ENCODE measurements at places on chromosomes 3 and 15. TPM values are rescaled to one million over a fixed set of nuclear protein-coding genes. Genes with fewer than 3 reads are reported as not detected.
A peak's percentile ranks its signal among the peaks of the same experiment; 100 is the strongest.

CTXN2 gene
- not detected for total RNA-seq

GRCh38 chr3:121961283-121961682 is 60.8 kb downstream of the ILDR1 start:
- no peaks in the 10 kb centered on the region for H3K4me1 ChIP-seq
- H3K27me3 ChIP-seq, result no peaks in the 10 kb centered on the region
- DNase-seq, result no peak
- H3K27ac ChIP-seq, result no peak overlapping the region
- H3K36me3 ChIP-seq, result no peaks in the 10 kb centered on the region
- H3K4me3 ChIP-seq, result no peak overlapping the region

GRCh38 chr15:63194880-63195568 is 5.6 kb downstream of the RAB8B start:
- no peak overlapping the region for H3K27ac ChIP-seq
- DNase-seq, result no peak
- H3K4me1 ChIP-seq, result peaks cover 20% of the 10 kb centered on the region
- H3K36me3 ChIP-seq, result peaks cover 4% of the 10 kb centered on the region
- no peaks in the 10 kb centered on the region for H3K27me3 ChIP-seq

GRCh38 chr3:133459400-133459799 is 59.5 kb downstream of the BFSP2 start:
- H3K27me3 ChIP-seq, result no peaks in the 10 kb centered on the region
- no peak overlapping the region for H3K27ac ChIP-seq
- no peak overlapping the region for H3K4me3 ChIP-seq
- H3K36me3 ChIP-seq, result no peaks in the 10 kb centered on the region

- H3K4me1 ChIP-seq, result peaks cover 84% of the 10 kb centered on the region
- peak overlapping the region; percentile 77 for H3K27ac ChIP-seq
- no peaks in the 10 kb centered on the region for H3K27me3 ChIP-seq
- DNase-seq, result no peak
- H3K4me3 ChIP-seq, result no peak overlapping the region
These were observed 179.1 kb downstream of the THSD4 start for GRCh38 chr15:71294251-71294910.

- no peak overlapping the region for H3K4me3 ChIP-seq
- DNase-seq, result no peak
- peaks cover 34% of the 10 kb centered on the region for H3K4me1 ChIP-seq
- H3K27me3 ChIP-seq, result no peaks in the 10 kb centered on the region
- H3K36me3 ChIP-seq, result peaks cover 12% of the 10 kb centered on the region
- H3K27ac ChIP-seq, result no peak overlapping the region
These were observed 377.9 kb downstream of the GAP43 start for GRCh38 chr3:116001151-116001621.

DNA sequence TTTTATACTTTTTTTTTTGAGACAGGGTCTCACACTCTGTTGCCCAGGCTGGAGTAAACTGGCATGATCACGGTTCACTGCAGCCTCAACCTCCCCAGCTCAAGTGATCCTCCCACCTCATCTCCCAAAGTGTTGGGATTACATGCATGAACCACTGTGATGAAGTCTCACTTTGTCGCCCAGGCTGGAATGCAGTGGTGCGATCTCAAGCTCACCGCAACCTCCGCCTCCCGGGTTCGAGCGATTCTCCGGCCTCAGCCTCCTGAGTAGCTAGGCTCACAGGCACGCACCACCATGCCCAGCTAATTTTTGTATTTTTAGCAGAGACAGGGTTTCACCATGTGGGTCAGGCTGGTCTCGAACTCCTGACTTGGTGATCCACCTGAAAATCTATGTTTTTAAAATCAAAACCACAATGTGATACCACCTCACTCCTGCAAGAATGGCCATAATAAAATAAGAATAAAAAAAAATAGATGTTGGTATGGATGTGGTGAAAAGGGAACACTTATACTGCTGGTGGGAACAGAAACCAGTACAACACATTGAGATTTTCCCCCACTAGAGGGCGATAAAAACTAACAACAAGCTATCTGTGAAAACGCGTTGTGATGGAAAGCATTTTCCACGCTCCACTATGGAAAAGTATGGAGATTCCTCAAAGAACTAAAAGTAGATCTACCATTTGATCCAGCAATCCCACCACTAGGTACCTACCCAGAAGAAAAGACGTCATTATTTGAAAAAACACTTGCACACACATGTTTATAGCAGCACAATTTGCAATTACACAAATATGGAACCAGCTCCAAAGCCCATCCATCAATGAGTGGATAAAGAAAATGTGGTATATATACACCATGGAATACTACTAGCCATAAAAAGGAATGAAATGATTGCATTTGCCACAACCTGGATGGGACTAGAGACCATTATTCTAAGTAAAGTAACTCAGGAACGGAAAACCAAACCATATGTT is 26.8 kb upstream of the OCA2 start:
- H3K4me1 ChIP-seq, result no peaks in the 10 kb centered on the region
- no peaks in the 10 kb centered on the region for H3K27me3 ChIP-seq
- peaks cover 4% of the 10 kb centered on the region for H3K36me3 ChIP-seq
- DNase-seq, result no peak

- H3K4me3 ChIP-seq, result no peak overlapping the region
- no peak overlapping the region for H3K27ac ChIP-seq
- DNase-seq, result peak; percentile 43
- no peaks in the 10 kb centered on the region for H3K36me3 ChIP-seq
- H3K27me3 ChIP-seq, result peaks cover 100% of the 10 kb centered on the region
- H3K4me1 ChIP-seq, result no peaks in the 10 kb centered on the region
These were observed 17.6 kb upstream of the LINGO1 start for GRCh38 chr15:77650265-77650664.

- no peaks in the 10 kb centered on the region for H3K4me1 ChIP-seq
- H3K4me3 ChIP-seq, result no peak overlapping the region
- H3K27me3 ChIP-seq, result no peaks in the 10 kb centered on the region
- no peak overlapping the region for H3K27ac ChIP-seq
- DNase-seq, result no peak
- H3K36me3 ChIP-seq, result peaks cover 19% of the 10 kb centered on the region
These were observed 21.9 kb downstream of the RIOX2 start for GRCh38 chr3:97950360-97950759.

- H3K27ac ChIP-seq, result no peak overlapping the region
- no peaks in the 10 kb centered on the region for H3K27me3 ChIP-seq
- DNase-seq, result no peak
- no peaks in the 10 kb centered on the region for H3K4me1 ChIP-seq
These were observed 129.6 kb downstream of the SEMA6D start for GRCh38 chr15:47846876-47847275.

DOCK3 gene
- total RNA-seq, result 0.19 TPM

MYL3 gene
- total RNA-seq, result not detected

Measured in Calu3 (cell line).